Tongue (tissue), 3 donors: ENCODE measurements at places on chromosomes 6 and 20. TPM values are rescaled to one million over a fixed set of nuclear protein-coding genes. Genes with fewer than 3 reads are reported as not detected.

DNA sequence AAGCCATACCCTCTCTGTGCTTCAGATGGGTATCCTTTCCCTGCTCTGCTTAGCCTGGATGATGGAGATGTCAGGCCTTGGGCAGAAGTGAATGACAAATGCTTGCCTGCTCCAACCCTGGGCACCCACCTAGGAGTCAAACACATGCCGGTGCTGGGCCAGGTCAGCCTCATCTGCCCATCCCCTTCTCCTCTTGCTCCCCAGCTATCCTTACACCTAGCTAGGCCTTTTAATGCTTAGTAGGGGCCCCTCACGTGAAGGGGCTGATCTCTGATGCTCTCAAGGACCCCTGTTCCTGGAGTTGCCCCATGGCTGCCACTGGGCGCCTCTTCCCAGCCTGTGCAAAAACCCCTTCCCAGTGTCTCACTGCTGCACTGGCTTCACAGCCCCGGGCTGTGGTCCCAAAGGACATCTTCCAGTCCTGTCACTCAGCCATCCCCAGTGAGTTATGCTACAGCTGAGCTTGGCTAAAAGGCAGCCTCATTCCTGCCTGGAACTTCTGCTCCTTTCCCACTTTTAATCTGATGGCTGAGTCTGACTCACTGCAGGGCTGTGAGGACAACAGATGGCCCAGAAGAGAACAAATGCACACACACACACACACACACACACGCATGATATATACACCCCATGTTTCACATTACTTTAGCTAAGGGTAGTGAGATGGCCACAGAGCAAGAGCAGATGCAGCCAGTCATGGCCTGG lies 12.8 kb upstream of the SDCBP2 start:
- no peak for DNase-seq

GRCh38 chr20:21513881-21514540 lies at the start of gene NKX2-2:
TSS of gene NKX2-2 (minus strand) at chr20:21514064. CDS start at chr20:21513669, 395 bp downstream.
- no peak for DNase-seq

DNA sequence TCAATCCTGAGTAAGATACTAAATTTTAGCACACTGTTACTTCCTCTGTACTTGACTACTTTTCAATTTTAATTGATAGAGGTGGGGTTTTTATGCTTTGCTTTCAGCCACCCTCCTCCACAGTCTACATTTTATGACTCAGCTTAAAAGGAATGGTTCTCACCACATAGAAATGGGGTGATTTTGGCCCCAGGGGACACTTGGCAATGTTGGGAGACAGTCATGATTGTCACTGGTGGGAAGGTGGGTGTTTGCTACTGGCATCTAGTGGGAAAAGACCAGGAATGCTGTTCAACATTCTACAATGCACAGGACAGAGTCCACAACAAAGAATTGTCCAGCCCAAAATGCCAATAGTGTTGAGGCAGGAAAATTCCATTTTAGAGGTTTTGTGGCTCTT lies 71.3 kb downstream of the PCSK2 start:
- DNase-seq, result no peak

DNA sequence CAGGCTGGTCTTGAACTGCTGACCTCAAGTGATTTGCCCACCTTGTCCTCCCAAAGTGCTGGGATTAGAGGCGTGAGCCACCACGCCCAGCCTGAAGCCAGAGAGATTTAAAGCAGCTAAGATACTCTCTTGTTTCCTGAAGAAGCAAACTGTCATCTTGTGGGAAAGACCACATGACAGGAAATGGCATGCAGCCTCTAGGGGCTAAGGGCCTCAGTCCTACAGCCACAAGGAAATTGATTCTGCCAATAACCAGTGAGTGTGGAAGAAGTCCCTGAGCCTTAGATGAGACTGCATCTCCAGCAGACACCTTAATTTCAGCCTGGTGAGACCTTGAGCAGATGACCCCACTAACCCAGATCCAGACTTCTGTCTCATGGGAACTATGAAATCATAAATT lies 40.9 kb downstream of the KIZ start:
- DNase-seq, result no peak

DNA sequence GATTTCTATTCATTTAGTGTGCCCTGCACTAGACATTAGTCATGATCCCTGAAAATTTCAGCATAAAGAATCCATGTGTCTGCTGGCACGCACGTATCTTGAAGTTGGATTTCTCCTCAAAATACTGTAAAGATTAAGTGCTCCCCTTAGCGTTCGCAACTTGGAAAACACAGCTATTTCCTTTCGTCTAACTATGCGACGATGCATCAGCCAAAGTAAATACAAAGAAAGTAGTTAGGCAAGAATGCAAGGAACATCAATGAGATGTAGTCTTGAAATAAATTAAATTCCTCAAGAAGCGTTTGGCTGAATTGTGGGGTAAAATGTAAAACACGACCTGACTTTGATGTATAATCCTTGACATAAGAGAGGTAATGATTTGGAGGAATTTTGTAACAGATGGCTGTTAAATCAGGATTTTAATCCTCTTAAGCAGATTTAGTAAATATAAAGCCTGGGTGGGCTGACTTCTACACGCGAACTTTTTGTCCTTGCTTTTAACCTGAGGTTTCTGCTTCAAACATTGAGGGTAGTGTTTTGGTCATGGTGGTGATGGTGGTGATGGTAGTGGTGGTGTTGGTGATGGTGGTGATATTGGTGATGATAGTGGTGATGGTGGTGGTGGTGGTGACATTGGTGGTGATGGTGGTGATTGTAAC lies 88.2 kb downstream of the FOXF2 start:
- peak; percentile 69 for DNase-seq

- DNase-seq, result peak; percentile 18
These were observed 1.6 kb downstream of the PRDM1 start for GRCh38 chr6:106087548-106088325.

GRCh38 chr6:121630716-121631115 lies 195.3 kb downstream of the GJA1 start:
- DNase-seq, result no peak

DNA sequence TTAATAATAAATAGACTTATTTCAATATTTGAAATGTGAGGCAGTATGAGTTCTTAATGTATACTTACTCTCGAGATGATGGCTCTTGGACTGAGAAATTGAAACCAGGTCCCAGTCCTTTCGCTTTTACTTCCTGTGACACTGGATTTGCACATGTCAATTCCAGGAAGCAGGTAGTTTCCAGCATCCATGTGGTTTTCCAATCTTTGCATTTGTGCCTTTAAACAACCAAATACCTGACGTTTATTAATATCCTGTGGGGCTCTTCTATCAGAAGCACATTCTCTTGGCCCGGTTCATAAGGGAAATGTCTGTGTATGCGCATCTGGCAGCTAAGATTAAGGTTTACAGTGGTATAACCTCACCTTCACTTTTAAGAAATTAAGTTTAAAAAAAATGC lies 13.1 kb downstream of the UTRN start:
- no peak for DNase-seq

Gene HEY2
- 2.4 TPM for total RNA-seq

Gene ANKEF1
- total RNA-seq, result 1.8 TPM
